ENCODE measurements at places on chromosomes 2 and 18.

- DNase-seq, result peak; percentile 57
Observed at GRCh38 chr2:42859006-42859552, 66.7 kb upstream of the HAAO start.

GRCh38 chr18:55136864-55137263 is 177.6 kb upstream of the CCDC68 start:
- DNase-seq, result no peak

DNA sequence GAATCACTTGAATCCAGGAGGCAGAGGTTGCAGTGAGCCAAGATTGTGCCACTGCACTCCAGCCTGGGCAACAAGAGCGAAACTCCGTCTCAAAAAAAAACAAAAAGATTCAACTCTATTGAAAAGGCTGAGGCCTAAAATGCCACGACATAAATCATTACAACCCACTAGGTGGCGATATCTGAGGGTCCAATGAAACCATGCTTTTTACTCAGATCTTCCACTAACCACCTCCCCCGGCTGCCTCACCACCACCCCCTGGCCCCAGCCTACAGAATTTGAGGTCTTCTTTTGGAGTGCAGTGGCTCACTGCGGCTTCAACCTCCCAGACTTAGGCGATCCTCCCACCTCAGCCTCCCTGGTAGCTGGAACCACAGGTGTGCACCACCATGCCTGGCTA is 57.5 kb downstream of the AP1S3 start:
- no peak for DNase-seq

- peak; percentile 4 for DNase-seq
Observed at GRCh38 chr2:30385327-30385726, 61.7 kb upstream of the LCLAT1 start.

DNA sequence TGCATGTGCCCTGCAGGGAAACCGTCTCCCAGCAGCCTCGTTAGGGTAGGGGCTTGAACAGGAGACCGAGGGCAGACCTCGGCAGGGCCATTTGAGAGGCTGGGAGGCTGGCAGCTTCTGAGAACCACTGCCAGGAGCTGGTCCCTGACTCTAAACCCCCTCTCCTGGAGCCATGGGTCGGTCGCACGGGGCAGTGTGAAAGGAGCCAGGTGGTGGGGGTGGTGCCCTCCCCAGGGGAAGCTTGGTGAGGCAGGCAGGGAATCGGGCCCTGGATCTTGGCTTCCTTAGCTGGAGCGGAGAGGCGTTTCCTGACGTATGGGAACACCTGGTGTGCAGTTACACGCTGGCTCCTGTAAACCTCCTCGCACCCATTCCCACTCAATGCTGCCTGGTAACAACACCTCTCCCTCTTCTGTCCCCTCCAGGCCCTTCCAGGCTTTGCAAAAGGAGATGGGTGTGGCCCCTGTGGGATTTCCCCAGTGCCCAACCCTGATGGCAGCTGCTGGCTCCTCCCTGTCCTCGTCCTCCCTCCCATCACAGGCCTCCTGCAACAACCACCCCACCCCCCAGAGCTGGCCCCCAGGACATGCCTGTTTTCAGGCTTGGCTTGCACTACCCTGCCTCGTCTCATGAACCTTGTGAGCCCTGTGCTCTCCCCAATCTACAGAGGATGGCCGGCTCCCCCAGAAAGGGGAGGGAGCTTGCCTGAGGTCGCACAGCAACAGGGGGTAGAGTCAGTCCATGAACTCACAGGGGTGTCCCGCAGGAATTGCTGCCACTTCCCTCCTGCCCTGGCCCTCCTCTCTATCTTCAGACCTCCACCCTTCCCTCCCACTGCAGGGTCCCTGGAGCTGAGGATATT is 24.4 kb downstream of the ADRA2B start:
- DNase-seq, result no peak

DNA sequence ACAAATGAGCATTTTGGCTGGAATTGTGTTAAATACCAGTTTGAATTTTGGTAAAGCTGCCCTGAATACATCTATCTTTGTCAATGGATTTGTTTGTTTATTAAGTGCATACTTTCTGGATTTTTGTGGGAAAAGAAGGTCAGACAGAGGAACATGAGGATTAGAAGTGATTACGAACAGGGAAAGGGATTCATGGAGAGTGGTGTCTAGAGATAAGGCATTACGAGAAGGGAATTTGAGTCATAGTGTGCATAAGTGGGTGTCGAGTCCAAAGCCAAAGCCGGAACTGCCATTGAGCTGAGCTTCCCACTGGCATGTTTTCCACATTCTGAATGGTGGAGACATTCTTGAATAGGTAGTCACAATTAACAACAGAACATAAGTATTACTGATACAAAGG is 68.9 kb upstream of the EFEMP1 start:
- peak; percentile 66 for DNase-seq

- no peak for DNase-seq
Observed at GRCh38 chr2:225100269-225100668, 58.0 kb upstream of the DOCK10 start.
